ENCODE measurements at places on chromosomes 5 and 9.

- no peak for DNase-seq
Measured at GRCh38 chr5:151475388-151475787, 28.0 kb downstream of the SLC36A1 start.

GRCh38 chr5:171619196-171619595 is 166.4 kb upstream of the SMIM23 start:
- no peak for DNase-seq

- DNase-seq = no peak
Measured at GRCh38 chr5:90293931-90294330, 115.6 kb downstream of the CETN3 start.

GRCh38 chr5:108421713-108422112 is 39.8 kb upstream of the FBXL17 start:
- DNase-seq = no peak

DNA sequence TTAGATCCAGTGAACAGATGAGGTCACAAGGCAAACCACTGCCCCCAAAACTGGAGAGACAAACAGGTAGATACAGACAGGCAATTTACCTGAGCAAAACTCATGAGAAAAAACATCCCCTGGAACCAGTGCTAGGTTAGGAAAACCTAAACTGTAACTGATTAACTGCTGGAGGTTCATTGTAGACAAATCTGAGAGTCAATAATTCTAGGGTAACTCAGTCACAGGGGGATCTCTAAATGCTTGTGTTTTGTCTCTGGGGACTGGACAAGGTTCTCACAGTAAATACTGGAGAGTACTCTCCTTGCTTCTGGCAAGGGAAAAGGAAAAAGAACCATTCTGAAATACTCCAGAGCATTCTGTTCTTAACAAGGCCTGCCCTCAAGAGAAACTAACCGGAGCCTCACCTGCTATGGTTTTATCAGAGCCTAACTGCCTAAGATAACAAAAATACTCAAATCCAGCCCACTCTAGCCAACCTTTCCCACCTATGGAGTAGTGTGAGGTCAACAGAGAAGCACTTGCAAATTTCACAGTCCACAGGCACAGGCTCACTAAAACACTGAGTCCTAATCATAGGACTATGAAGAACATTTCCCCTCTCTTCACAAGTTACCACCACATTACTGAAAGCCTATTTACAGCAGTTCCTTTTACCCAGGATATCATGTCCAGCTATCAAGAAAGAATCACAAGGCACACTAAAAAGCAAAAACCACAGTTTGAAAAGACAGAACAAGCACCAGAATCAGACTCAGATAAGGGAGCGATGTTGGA is 139.9 kb upstream of the ACOT12 start:
- DNase-seq = no peak

GRCh38 chr9:79759460-79759859 is 187.7 kb downstream of the TLE4 start:
- peak; percentile 5 for DNase-seq

GRCh38 chr5:131436081-131436480 is 172.2 kb downstream of the CDC42SE2 start:
- DNase-seq = no peak

DNA sequence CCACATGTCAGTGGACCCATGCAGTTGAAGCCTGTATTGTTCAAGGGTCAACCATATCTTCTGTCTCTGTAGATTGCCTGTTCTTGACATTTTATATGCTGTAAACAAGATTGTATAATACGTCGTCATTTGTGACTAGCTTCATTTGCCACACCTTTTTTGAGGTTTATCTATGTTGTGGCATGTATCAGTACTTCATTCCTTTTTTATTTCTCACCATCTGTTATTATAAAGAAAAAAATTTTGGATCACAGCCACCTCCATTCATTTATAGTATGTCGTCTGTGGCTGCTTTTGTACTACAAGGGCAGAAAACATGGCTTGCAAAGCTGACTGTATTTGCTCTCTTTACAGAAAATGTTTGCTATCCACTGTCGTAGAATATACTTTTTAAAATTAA is 72.4 kb downstream of the TEK start:
- DNase-seq = no peak

GRCh38 chr5:65969539-65970393 is 43.4 kb downstream of the ERBIN start:
- DNase-seq = no peak

GRCh38 chr9:87392086-87392485 is 105.6 kb upstream of the DAPK1 start:
- no peak for DNase-seq

GRCh38 chr5:179495906-179496455 is 54.4 kb upstream of the RUFY1 start:
- DNase-seq = no peak

DNA sequence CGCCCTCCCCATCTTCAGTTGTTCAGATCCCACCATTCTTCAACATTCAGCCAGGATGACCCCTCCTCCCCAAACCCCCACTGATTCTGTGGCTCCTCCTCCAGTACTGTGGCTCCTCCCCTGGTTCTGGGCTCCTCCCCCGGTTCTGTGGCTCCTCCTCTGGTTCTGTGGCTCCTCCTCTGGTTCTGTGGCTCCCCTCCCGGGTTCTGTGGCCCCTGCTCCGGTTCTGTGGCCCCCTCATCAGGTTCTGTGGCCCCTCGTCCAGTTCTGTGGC is 32.8 kb downstream of the C5orf15 start:
- no peak for DNase-seq

- DNase-seq = peak; percentile 81
Measured at GRCh38 chr5:43042176-43042625, 2.1 kb upstream of the ANXA2R start.

- no peak for DNase-seq
Measured at GRCh38 chr9:745761-746380, 95.6 kb upstream of the DMRT1 start.

GRCh38 chr5:73229271-73229670 is 56.3 kb downstream of the TMEM174 start:
- no peak for DNase-seq

DNA sequence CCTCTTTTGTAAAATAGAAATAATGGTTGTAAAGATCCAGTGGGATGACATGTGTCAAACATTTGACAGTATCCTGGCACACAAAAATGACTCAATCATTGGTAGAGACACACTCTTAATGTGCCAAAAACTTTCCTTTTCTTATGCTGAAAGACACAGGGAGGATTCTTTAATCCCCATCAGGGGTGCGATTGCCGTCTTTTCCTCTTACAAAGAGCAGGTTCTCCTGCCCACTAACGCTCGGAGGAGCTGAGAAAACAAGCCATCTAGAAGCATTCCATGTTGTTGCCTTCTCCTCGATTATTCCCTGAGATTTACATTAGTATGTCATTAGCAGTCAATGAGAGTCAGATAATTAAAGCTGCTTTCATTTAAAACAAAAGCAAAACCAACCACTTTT is 342.6 kb upstream of the CCNH start:
- no peak for DNase-seq

DNA sequence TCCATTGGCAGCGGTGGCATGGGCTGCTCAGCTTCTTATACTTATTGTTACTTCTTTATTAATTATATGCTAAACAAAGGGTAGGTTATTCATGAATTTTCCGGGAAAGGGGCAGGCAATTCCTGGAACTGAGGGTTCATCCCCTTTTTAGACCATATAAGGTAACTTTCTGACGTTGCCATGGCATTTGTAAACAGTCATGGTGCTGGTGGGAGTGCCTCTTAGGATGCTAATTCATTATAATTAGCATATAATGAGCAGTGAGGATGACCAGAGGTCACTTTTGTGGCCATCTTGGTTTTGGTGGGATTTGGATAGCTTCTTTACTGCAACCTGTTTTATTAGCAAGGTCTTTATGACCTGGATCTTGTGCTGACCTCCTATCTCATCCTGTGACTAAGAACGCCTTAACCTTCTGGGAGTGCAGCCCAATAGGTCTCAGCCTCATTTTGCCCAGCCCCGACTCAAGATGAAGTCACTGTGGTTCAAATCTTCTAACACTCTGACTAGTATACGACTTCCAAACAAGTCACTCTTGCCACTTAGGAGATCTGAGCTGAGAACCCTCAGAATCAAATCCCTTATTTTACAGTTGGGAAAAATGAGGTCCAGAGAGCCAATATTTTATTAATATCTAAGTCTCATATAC is 237.5 kb downstream of the TRIM32 start:
- DNase-seq = no peak

DNA sequence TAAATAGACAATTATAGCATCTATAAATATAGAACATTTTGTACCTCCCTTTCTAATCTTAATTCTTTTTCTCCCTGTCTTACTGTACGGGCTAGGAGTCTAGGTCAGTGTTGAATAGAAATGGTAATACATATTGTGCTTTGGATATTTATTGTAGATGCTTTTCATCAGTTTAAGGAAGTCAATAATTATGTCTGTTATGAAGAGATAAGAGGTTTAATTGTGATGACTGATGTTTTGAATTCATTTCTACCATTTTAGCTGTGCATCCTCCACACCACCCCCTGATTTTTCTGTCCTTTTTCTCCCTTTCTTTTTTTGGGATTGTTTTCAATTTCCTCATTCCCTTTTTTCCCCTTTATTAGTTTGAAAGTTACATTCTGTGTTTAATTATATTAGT is 95.8 kb downstream of the DOCK2 start:
- no peak for DNase-seq

- no peak for DNase-seq
Measured at GRCh38 chr5:98905857-98906688, 22.7 kb downstream of the CHD1 start.

- no peak for DNase-seq
Measured at GRCh38 chr9:99137225-99137624, 32.3 kb downstream of the TGFBR1 start.

GRCh38 chr5:176359658-176360057 is 1.9 kb downstream of the KIAA1191 start:
- DNase-seq = no peak

DNA sequence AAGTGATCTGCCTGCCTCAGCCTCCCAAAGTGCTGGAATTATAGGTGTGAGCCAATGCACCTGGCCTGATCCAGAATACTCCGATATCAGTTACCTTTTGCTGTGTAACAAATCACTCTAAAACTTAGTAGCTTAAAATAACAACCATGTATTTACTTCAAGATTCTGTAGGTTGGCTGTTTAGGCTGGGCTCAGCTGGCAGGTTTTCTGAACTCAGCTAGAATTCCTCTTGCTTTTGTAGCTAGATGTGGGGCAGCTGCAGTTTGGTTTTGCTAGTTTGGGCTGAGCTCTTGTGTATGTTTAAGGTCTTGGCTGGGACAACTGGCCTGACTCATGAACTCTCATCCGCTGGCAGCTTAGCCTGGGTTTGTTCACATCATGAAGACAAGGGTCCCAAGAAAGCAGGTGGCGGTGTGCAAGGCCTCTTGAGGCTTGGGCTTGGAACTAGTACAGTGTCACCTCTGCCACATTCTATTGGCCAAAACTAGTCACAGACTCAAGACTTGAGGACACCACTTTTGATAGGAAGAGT is 138.3 kb upstream of the SHB start:
- no peak for DNase-seq

DNA sequence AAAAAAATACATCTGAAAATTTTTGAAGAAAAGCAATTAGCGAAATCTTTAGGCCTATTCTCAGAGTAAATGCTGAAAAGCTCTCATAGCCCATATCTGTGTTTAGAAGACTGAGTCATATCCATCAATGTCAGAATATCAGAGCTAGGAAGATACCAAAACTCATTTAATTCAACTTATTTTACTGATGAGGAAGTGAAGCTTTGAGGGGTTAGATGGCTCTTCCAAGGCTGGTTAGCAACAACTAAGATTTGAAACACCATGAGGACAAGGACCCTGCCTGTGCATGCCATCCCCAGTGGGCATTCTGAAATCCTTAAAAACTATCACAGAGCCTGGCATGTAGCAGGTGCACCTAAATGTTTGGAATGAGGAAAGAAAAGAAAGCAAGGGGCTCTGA is 2.5 kb downstream of the FREM1 start:
- DNase-seq = no peak

- peak; percentile 21 for DNase-seq
Measured at GRCh38 chr5:136133222-136133921, 727 bp downstream of the SMAD5 start.

DNA sequence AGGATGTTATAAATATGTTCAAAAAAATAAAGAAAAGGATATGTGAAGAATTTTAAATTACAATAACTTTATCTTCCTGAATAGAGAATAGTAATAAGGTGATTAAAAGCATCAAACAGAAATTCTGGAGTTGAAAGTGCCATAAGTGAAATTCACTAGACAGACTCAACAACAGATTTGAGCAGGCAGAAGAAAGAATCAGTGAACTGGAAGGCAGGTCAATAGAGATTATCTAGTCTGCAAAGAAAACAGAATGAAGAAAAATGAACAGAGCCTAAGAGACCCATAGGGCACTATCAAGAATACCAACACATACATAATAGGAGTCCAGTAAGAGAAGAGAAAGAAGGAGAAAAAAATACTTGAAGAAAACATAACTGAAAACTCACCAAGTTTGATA is 162.1 kb downstream of the ROR2 start:
- no peak for DNase-seq

DNA sequence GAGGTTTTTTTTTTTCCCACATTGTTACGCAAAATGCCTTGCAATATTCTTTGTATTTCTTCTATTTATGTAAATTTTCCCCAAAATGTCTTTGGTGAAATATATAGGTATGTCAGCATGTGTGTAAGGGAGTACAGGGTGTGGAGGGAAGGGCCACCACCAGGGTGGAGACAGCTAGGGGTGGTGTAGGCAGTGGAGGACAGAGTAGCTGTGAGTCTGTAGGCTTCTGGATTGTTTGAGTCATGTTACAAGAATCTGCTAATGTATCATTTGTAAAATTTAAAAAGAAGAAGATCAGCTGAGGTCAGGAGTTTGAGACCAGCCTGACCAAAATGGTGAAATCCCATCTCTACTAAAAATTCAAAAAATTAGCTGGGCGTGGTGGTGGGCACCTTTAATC is 175.5 kb downstream of the NXNL2 start:
- DNase-seq = no peak

GRCh38 chr9:28024676-28025075 is 451.4 kb upstream of the C9orf72 start:
- no peak for DNase-seq

- DNase-seq = no peak
Measured at GRCh38 chr5:62717301-62717933, 138.8 kb downstream of the LRRC70 start.

- no peak for DNase-seq
Measured at GRCh38 chr9:70130266-70130665, 86.6 kb downstream of the MAMDC2 start.

GRCh38 chr9:69140123-69140735 is 33.8 kb upstream of the TJP2 start:
- DNase-seq = no peak

GRCh38 chr9:132042324-132042723 is 37.3 kb downstream of the MED27 start:
- DNase-seq = no peak

GRCh38 chr5:159377653-159378052 is 47.4 kb upstream of the IL12B start:
- DNase-seq = no peak

- DNase-seq = no peak
Measured at GRCh38 chr5:29016067-29016466, 1977.7 kb upstream of the CDH9 start.

GRCh38 chr9:129868872-129869486 is 33.7 kb downstream of the USP20 start:
- peak; percentile 78 for DNase-seq

- no peak for DNase-seq
Measured at GRCh38 chr9:19875291-19875920, 86.6 kb upstream of the SLC24A2 start.
